Right atrium auricular region (tissue), 2 donors: ENCODE measurements at places on chromosomes 4 and X. TPM values are rescaled to one million over a fixed set of nuclear protein-coding genes. Genes with fewer than 3 reads are reported as not detected.

Gene EGFL6
- not detected for total RNA-seq

- no peaks in the 10 kb centered on the region for H3K27me3 ChIP-seq
- no peaks in the 10 kb centered on the region for H3K4me1 ChIP-seq
- no peak for DNase-seq
- H3K27ac ChIP-seq = no peak overlapping the region
- no peak overlapping the region for H3K4me3 ChIP-seq
These were observed 746.6 kb upstream of the PABPC4L start for GRCh38 chr4:134948110-134948642.

GRCh38 chrX:18946157-18946556 lies 37.8 kb downstream of the PHKA2 start:
- H3K4me3 ChIP-seq = no peak overlapping the region
- H3K27ac ChIP-seq = no peak overlapping the region
- H3K4me1 ChIP-seq = no peaks in the 10 kb centered on the region
- H3K27me3 ChIP-seq = no peaks in the 10 kb centered on the region

DNA sequence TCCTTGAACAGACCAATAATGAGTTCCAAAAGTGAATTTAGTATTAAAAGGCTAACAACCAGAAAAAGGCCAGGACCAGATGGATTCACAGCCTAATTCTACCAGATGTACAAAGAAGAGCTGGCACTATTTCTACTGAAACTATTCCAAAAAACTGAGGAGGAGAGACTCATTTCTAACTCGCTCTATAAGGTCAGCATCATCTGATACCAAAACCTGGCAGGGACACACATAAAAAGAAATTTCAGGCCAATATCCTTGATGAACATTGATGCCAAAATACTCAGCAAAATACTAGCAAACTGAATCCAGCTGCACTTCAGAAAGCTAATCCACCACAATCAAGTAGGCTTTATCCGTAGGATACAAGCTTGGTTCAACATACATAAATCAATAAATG lies 35.8 kb upstream of the USP46 start:
- no peaks in the 10 kb centered on the region for H3K4me1 ChIP-seq
- no peak overlapping the region for H3K4me3 ChIP-seq
- H3K27ac ChIP-seq = no peak overlapping the region
- H3K36me3 ChIP-seq = no peaks in the 10 kb centered on the region
- DNase-seq = no peak
- no peaks in the 10 kb centered on the region for H3K27me3 ChIP-seq

DNA sequence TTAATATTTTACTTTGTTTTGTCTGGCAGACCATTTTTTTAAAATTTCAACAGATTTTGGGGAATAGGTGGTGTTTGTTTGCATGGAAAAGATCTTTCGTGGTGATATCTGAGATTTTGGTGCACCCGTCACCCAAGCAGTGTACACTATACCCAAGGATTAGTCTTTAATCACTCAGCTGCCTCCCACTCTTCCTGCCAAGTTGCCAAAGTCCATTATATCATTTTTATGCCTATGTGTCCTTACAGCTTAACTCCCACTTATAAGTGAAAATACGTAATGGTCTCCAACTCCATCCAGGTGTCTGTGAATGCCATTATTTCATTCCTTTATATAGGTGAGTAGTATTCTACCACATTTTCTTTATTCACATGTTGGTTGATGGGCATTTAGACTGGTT lies 281.7 kb upstream of the GK2 start:
- H3K36me3 ChIP-seq = no peaks in the 10 kb centered on the region
- no peak overlapping the region for H3K27ac ChIP-seq
- DNase-seq = no peak
- no peaks in the 10 kb centered on the region for H3K27me3 ChIP-seq

Gene C4orf54
- 1.2 TPM for total RNA-seq

GRCh38 chr4:31016322-31017061 lies 296.3 kb downstream of the PCDH7 start:
- no peak overlapping the region for H3K27ac ChIP-seq
- no peaks in the 10 kb centered on the region for H3K4me1 ChIP-seq
- no peaks in the 10 kb centered on the region for H3K27me3 ChIP-seq
- H3K36me3 ChIP-seq = no peaks in the 10 kb centered on the region
- no peak overlapping the region for H3K4me3 ChIP-seq

Gene TCP11X2
- not detected for total RNA-seq

DNA sequence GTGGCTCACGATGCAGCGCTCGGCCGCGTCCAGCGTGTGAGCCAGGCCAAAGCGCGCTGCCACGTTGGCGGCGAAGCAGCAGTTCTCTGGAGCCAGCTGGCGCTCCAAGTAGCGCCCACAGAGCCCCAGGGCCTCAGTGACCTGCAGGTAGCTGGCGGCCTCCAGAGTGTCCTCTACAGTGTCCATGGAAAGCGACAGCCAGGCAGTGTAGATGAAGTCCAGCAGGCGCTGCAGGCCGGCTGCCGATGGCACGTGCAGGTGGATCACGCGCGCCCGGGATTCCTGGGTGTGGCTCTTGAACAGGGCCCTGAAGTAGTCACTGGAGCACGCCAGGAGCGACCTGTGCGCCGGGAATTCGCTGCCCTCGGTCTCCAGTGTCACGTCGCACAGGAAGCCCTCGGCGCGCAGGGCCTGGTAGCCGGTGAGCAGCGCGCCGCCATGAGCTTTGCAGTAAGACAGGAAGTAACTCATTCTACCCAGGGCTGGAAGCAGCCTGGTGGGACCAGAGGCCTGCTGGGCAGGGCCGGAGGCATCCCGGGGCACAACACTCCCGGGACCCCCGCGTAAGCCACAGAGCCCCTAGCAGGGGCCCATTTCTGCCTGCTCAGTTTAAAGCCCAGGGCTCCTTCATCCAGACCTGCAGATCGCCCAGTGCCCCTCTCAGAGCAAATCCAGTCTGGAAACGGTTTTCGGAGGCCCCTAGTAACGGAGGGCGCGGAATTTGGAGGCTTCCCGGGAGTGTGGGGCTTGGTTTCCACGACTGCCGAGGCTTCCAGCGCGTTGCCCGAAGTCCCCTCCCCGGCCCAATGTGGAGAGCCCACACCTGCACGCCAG lies 595 bp downstream of the KLHL34 start:
- no peaks in the 10 kb centered on the region for H3K27me3 ChIP-seq
- DNase-seq = no peak
- H3K36me3 ChIP-seq = no peaks in the 10 kb centered on the region
- no peaks in the 10 kb centered on the region for H3K4me1 ChIP-seq
- peak overlapping the region; percentile 40 for H3K4me3 ChIP-seq

DNA sequence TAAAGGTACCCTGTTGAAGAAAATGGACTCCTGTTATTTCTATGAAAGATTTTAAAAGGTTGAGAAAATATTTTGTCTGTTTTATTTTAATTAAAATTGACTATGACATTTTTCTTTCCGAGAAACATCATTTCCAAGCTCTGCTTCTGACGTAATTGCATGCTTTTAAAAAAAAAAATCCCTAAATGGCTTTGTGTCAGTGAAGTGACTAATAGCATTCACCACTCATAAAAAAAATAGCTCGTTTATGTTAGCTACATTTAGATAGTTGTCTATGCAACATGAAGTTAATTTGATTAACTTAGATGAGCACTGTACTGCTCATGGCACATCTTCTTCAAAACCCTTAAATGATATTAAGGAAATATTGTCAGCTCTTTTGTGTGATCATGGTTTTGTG lies 105.1 kb upstream of the KLHL13 start:
- no peak overlapping the region for H3K27ac ChIP-seq
- no peaks in the 10 kb centered on the region for H3K27me3 ChIP-seq
- H3K36me3 ChIP-seq = no peaks in the 10 kb centered on the region
- no peak overlapping the region for H3K4me3 ChIP-seq

- H3K27ac ChIP-seq = no peak overlapping the region
- no peaks in the 10 kb centered on the region for H3K36me3 ChIP-seq
- no peak for DNase-seq
- H3K4me1 ChIP-seq = no peaks in the 10 kb centered on the region
These were observed 600.9 kb upstream of the DIPK2B start for GRCh38 chrX:45801554-45801953.

- no peaks in the 10 kb centered on the region for H3K4me1 ChIP-seq
- H3K27ac ChIP-seq = no peak overlapping the region
- DNase-seq = no peak
- no peaks in the 10 kb centered on the region for H3K36me3 ChIP-seq
- no peak overlapping the region for H3K4me3 ChIP-seq
These were observed 15.4 kb downstream of the IRAK1 start for GRCh38 chrX:154004315-154004714.

DNA sequence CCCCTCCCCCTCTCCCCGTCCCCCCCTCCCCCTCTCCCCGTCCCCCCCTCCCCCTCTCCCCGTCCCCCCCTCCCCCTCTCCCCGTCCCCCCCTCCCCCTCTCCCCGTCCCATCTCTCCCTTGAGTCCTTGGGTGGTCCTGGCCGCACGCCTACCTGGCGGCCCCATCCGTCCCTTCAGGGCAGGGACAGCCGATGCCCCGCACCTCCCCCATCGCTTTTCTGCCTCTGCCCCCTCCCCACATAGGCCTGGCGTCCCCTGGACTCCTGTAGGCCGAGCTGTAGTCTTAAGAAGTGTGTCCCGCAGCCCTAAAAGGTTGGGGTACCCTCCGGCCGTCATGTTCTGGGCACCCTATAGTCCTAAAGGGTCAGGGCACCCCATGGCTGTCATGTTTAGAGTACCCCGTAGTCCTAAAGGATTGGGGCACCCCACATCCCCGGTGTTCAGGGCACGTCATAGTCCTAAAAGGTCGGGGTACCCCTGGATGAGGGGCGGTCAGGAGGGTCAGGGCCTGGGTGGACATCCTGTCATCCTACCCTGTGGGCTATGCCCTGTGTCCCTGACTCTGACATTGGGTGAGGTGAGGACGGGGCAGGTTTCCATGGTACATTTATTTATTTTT lies 10.8 kb upstream of the GTPBP6 start:
- no peak overlapping the region for H3K4me3 ChIP-seq
- H3K27ac ChIP-seq = no peak overlapping the region
- no peaks in the 10 kb centered on the region for H3K27me3 ChIP-seq
- DNase-seq = no peak
- peaks cover 17% of the 10 kb centered on the region for H3K4me1 ChIP-seq

Gene SCD5
- 14.0 TPM for total RNA-seq

DNA sequence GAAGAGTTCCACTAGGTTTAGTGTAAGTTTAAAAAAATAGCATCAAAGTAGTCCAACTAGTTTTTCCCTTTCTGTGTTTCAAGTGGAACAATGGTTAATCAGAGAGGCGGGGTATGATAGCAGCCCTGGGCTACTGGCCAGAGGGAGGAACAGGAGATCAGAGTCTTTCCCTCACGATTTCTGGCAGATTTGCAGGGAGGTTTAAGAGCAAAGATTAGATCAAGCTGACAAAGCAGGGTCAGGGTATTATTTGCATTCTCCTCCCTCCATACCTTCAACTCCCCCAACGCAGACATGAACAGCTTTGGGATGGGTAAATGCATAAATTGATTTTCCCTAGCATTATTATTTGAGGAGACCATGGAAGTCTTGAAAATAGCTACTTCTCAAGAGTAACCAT lies 277.6 kb upstream of the DIAPH2 start:
- H3K27ac ChIP-seq = no peak overlapping the region
- H3K36me3 ChIP-seq = no peaks in the 10 kb centered on the region
- H3K4me3 ChIP-seq = no peak overlapping the region

Gene TMPRSS11D
- total RNA-seq = not detected

DNA sequence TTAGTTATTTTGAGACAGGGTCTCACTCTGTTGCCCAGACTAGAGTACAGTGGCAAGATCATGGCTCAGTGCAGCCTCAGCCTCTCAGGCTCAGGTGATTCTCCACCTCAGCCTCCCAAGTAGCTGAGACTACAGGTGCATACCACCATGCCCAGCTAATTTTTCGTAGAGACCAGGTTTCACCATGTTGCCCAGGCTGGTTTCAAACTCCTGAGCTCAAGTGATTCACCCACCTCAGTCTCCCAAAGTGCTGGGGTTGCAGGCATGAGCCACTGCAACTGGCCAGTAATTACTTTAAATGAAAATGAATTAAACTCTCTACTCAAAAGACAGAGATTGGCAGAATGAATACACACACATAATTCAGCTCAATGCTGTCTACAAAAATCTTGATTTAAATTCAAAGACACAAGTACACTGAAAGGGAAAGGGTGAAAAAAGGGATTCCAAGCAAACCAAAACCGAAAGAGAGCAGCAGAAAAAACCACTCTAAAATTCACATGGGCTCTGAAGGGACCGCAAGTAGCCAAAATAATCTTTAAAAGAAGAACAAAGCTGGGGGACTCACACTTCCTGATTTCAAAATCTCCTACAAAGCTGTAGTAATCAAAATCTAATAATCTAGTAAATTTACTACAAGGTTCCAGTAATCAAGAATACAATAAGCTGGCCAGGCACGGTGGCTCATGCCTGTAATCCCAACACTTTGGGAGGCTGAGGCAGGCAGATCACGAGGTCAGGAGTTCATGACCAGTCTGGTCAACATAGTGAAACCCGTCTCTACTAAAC lies 11.8 kb upstream of the SPON2 start:
- H3K27me3 ChIP-seq = no peaks in the 10 kb centered on the region
- no peak overlapping the region for H3K4me3 ChIP-seq
- DNase-seq = peak; percentile 55
- no peaks in the 10 kb centered on the region for H3K36me3 ChIP-seq
- H3K4me1 ChIP-seq = no peaks in the 10 kb centered on the region

GRCh38 chr4:81565142-81565870 lies 93.6 kb upstream of the RASGEF1B start:
- H3K4me3 ChIP-seq = peak overlapping the region; percentile 21
- no peaks in the 10 kb centered on the region for H3K4me1 ChIP-seq
- H3K36me3 ChIP-seq = no peaks in the 10 kb centered on the region
- H3K27me3 ChIP-seq = no peaks in the 10 kb centered on the region

- no peak for DNase-seq
- H3K27me3 ChIP-seq = no peaks in the 10 kb centered on the region
- no peak overlapping the region for H3K27ac ChIP-seq
- no peaks in the 10 kb centered on the region for H3K36me3 ChIP-seq
- no peak overlapping the region for H3K4me3 ChIP-seq
These were observed 5.1 kb downstream of the STARD8 start for GRCh38 chrX:68652326-68653170.

DNA sequence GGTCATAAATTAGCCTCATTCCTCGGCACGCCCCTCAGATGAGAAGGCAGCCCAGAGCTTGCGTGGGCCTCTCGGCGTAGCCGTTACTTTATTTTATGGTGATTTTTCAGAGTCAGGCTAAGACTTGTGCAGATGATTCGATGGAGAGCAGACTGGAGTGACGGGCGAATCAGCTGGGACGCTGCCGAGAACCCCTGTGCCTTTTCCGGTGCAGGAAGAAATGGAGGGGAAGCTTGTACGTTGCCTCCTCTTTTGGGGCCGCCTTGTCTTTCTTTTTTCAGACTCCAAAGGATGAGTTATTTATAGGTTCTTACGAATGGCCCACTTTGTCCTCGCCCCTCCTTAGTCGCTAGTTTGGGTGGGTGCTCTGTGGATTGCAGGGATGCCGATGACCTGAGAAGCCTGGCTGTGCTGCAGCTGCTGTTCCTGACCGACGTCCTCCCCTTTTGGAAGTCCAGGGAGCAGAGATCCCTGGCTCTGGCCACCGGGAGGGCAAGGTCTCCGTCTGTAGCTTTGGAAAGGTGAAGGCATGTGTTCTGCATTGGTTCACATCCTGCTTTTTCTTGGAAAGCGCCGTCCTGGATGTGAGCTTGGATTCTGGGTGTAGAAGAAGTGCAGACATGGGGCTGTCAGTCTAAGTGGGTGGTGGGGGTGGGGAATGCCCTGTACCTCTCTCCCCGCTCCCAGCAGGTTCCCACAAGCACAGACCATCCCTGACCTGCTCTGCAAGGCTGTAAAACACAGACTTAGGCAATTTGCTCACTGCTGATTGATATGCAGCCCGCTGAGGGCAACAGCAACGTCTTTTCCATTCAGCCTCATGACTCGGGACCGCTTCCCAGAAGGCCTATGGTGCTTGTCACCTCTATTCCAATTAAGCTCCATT lies 9.3 kb downstream of the SORCS2 start:
- H3K4me1 ChIP-seq = peaks cover 9% of the 10 kb centered on the region
- DNase-seq = no peak
- no peak overlapping the region for H3K27ac ChIP-seq
- no peaks in the 10 kb centered on the region for H3K36me3 ChIP-seq
- H3K27me3 ChIP-seq = no peaks in the 10 kb centered on the region

Gene PNMA6A
- total RNA-seq = 2.9 TPM

Gene ERVMER34-1
- 3.9 TPM for total RNA-seq

Gene TRIM60
- total RNA-seq = not detected
